ENCODE measurements at places on chromosomes 16 and 17.
A peak's percentile ranks its signal among the peaks of the same experiment; 100 is the strongest.

DNA sequence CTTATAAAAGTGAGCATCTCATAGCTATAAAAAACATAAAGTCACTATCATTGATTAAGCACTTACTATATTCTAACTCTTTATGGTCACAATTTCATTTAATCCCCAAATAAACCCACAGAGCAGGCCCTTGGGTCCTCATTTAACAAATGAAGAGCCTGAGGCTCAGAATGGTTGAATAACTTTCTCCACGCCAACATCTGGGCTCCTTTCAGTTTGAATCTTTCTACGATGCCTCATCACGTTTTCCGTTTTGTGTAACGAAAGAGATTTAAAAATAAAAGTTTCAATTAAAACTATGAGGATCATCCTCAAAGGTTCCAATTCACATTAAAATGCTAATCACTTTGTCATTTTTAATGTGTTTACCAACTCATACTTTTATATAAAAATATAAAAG lies 74.2 kb upstream of the ADAMTS18 start:
- DNase-seq, result no peak

- no peak for DNase-seq
These were observed 9.5 kb downstream of the PROCA1 start for GRCh38 chr17:28702026-28702751.

DNA sequence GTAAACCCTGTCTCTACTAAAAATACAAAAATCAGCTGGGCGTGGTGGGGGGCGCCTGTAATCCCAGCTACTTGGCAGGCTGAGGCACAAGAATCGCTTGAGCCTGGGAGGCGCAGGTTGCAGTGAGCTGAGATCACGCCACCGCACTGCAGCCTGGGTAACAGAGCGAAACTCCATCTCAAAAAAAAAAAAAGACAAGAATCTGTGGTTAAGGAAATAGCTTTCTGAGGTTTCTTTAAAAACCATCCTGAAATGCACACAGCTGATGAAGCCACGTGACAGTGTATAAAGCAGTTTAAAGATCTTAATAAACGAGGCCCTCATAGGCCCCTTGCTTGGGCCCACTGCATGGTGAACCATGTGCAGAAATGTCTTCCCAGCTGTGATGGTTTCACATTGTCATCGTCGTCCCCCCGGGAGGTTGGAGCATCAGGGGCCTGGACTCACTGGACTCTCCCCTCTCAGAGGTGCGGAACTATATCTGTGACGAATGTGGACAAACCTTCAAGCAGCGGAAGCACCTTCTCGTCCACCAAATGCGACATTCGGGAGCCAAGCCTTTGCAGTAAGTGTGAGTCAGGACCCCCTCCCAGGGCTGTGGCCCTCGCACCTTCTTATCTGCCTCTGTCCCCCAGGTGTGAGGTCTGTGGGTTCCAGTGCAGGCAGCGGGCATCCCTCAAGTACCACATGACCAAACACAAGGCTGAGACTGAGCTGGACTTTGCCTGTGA lies 16.2 kb downstream of the ZNF276 start:
- peak; percentile 79 for DNase-seq

DNA sequence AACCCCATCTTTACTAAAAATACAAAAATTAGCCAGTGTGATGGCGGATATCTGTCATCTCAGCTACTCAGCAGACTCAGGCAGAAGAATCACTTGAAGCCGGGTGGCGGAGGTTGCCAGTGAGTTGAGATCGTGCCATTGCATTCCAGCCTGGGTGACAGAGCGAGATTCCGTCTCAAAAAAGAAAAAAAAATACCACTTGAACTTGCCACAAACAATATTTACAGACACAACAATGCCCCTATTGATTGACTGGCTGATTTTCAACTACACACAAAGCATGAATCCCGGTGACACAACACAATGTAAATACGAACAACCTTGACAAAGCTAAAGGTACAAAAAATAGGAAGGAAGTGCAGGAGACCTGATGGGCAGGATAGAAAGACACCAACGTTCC lies 49.3 kb downstream of the NXN start:
- DNase-seq, result no peak

DNA sequence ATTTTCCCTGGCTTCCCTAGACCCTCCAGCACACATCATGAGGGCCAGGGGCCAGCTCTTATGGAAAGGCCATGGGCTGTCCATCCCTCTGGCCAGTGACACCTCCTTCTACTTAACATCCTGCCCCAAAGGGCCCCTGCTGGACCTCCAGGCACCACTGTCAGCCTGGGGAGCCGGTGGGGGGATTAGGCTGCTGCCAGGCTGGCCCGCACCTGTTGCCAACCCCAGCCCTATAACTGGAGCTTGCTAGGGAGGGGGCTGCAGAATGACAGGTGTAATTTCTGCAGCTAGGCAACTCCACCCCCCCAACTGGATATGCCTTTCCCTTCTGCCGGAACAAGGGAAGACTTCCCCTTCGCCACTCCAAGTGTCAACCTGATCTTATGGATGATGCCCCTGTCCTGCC lies 12.5 kb downstream of the RARA start:
- DNase-seq, result no peak

DNA sequence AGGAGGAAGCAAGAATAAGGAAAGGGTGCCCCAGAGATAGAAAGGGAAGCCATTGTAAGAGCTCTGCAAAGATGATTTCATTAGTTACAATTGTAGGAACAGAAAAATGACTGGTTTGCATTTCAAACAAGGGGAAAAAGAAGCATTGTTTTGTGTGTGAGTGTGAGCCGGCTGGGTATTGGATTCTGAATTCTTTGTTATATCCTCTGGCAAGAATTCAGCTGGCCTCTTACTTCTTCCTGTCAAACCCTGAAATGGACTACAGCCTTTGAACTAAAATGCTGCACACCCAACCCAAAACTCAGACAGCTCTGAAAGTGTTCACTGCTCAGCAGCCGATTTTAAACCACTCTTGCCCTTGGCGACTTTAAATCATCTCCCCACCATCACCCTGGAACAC lies 461.3 kb downstream of the PMP22 start:
- DNase-seq, result no peak

DNA sequence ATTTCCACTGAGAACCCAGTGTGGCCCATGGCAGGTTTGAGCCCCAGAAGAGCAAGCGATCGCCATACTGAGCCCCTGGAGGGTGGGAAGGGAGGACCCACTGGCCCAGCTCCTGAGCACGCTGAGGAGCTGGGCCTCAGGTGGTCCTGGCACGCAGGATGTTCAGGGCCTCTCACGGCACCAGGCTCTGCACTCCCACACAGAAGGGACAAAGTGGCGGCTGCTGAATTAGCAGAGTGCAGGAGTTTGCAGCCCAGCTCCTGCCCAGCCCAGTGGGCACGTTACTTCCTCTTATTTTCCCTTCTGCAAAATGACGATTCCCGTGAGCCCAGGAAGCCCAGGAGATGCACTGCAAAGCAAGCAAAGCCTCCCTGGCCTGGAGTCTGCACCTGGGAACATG lies 42.3 kb upstream of the MTSS2 start:
- no peak for DNase-seq

Measured in CD4-positive, alpha-beta memory T cell (primary cell).